Right lobe of liver (tissue), 6 donors: ENCODE measurements at places on chromosomes 6 and 20.
A peak's percentile ranks its signal among the peaks of the same experiment; 100 is the strongest.

GRCh38 chr6:30914854-30915590 is 984 bp downstream of the VARS2 start:
- peak overlapping the region; percentile 78 for H3K4me3 ChIP-seq
- H3K36me3 ChIP-seq: peaks cover 33% of the 10 kb centered on the region
- DNase-seq: no peak
- H3K27ac ChIP-seq: peak overlapping the region; percentile 96
- H3K4me1 ChIP-seq: peaks cover 19% of the 10 kb centered on the region

DNA sequence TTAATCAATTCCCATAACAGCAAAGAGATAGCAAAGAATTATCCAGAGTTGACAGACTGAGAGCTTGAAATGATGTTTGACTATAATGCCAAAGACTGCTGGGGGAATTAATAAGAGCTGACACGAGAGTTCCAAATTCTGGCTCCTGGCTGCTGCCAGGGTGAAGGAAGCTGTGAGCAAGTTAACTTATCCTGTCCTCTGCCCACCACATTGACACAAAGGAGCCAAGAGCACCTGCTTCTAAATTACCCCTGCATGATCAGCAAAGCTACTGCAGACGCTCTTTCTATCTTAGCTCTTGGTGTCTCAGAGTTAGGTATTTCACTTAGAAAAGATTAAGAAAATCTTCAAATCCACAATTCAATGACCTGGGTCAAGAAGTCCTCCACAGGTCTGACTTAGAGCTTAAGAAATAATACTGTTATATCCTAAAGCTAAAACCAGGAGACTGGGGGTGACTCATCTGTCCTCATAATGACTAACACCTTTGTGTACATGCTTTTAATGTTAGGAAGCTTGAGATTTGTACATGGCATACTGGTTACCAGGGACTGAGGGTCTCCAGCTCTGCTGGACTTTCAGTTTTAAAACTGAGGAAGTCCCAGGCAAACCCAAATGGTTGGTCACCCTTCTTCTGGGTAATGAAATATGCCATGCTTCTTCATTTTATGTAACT is 13.2 kb upstream of the FRK start:
- no peaks in the 10 kb centered on the region for H3K27me3 ChIP-seq
- DNase-seq: no peak
- H3K4me1 ChIP-seq: no peaks in the 10 kb centered on the region
- no peaks in the 10 kb centered on the region for H3K36me3 ChIP-seq

GRCh38 chr6:85390105-85390728 is 59.7 kb upstream of the NT5E start:
- no peaks in the 10 kb centered on the region for H3K36me3 ChIP-seq
- DNase-seq: no peak
- H3K4me3 ChIP-seq: no peak overlapping the region
- peak overlapping the region; percentile 32 for H3K27ac ChIP-seq
- H3K27me3 ChIP-seq: no peaks in the 10 kb centered on the region
- peaks cover 5% of the 10 kb centered on the region for H3K4me1 ChIP-seq

DNA sequence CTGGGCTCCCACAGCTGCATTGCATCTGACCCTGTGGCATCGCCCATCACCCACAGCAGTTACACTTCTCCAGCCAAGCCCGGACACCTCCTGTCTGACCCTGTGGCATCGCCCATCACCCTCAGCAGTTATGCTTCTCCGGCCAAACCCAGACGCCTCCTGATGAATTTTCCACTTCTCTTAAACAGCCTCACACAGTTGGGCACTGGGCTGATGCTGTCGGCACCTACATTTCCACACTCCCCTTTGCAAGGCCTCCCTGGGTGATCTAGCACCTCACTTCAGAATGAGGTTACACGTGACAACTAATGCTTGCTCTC is 175.2 kb upstream of the ARID1B start:
- no peak overlapping the region for H3K4me3 ChIP-seq
- no peak overlapping the region for H3K27ac ChIP-seq
- no peak for DNase-seq
- no peaks in the 10 kb centered on the region for H3K4me1 ChIP-seq
- no peaks in the 10 kb centered on the region for H3K36me3 ChIP-seq

GRCh38 chr6:7479801-7480266 is 61.6 kb upstream of the DSP start:
- no peak for DNase-seq
- no peak overlapping the region for H3K27ac ChIP-seq
- no peaks in the 10 kb centered on the region for H3K4me1 ChIP-seq
- no peak overlapping the region for H3K4me3 ChIP-seq

- H3K36me3 ChIP-seq: no peaks in the 10 kb centered on the region
- DNase-seq: no peak
- H3K27ac ChIP-seq: no peak overlapping the region
- H3K27me3 ChIP-seq: no peaks in the 10 kb centered on the region
- no peaks in the 10 kb centered on the region for H3K4me1 ChIP-seq
- no peak overlapping the region for H3K4me3 ChIP-seq
Measured at GRCh38 chr6:131413831-131414191, 159.2 kb upstream of the ARG1 start.

DNA sequence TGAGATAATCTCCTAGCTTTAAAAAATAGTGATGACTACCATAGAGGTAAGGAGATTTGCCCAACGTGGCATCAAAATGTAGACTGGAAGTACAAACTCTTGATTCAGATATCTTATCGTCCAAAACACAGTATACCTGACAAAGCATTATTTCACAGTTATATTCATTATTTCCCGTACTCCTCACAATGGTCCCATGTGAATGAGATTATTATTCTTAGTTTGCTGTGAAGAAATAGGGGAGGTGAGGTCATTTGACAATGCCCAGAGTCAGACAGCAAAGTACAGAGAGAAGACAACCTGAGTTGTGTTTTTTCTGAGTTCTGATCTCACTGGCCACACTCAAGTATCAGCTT is 1.2 kb upstream of the TFB1M start:
- H3K4me3 ChIP-seq: peak overlapping the region; percentile 78
- no peaks in the 10 kb centered on the region for H3K27me3 ChIP-seq
- DNase-seq: no peak
- peak overlapping the region; percentile 80 for H3K27ac ChIP-seq
- no peaks in the 10 kb centered on the region for H3K36me3 ChIP-seq

- H3K4me1 ChIP-seq: no peaks in the 10 kb centered on the region
- H3K27me3 ChIP-seq: no peaks in the 10 kb centered on the region
- no peak overlapping the region for H3K27ac ChIP-seq
- no peak for DNase-seq
- H3K36me3 ChIP-seq: no peaks in the 10 kb centered on the region
Measured at GRCh38 chr6:105501246-105501645, 98.4 kb upstream of the PREP start.
